Fibroblast of skin of back (primary cell): ENCODE measurements at places on chromosomes 5 and 9.

- peak; percentile 62 for DNase-seq
These were observed 91.1 kb downstream of the ZNF608 start for GRCh38 chr5:124655251-124655917.

DNA sequence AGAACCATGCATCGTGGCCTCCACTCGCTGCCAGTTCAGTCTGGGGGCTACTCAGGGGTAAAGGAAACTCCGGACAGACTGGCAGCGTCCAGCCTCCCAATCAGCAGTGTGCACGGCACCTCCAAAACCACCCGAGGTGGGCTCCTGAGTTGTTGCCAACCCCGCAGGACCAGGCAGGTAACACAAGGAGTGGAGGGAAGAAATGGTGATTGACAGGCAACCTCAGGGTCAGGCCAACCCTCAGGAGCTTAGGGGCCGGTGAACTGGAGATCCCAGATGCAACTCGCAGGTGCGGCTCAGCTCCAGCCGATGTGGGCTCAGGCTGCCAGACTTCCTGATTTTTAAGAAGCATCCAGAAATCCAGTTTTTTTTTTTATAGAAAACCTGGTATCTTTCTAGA is 37.3 kb upstream of the AKNA start:
- DNase-seq = no peak

DNA sequence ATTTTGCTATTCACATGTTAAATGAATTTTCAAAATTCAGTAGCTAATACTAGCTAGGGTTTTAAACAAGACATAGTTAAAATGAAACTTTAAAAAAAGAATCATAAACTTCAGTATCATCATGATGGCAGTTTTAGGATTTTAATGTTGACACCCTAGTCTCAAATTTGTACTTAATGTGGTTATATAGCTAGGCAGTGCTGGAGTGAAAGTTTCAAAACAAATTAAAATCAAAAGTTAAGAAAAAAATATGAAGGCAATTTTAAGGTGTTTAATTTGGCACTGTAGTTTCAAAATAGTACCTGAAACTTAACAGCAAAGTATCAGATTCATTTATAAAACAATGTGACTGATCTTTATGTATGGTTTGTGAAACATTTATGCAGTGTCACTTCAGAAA is 19.3 kb upstream of the CDKN2B start:
- DNase-seq = no peak

DNA sequence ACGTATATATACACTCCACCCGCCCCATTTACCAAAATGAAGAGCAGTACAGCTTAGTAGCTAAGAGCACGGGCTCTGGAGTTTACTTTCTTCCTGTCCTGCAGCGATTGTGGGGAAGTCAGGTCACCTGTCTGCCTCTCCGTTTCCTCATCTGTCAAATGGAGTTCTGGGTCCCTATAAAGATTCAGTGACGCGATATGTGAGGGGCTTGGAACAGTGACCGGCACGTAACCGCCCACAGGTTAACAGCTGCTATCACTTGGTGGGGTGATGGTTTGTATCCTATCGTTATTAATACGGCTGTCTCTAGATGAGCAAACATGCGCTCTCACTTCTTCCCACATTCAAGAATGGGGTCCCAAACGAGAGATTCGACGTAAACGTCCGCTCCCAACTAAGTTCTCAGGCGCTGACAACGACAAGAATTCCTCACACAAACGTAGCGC is 426 bp downstream of the FAM114A2 start:
- DNase-seq = no peak

- DNase-seq = no peak
These were observed 21.7 kb downstream of the XRCC4 start for GRCh38 chr5:83099001-83099400.

- no peak for DNase-seq
These were observed 28.1 kb downstream of the ZNF608 start for GRCh38 chr5:124718380-124718789.

GRCh38 chr5:141904551-141904950 is 19.1 kb upstream of the DELE1 start:
- DNase-seq = no peak

DNA sequence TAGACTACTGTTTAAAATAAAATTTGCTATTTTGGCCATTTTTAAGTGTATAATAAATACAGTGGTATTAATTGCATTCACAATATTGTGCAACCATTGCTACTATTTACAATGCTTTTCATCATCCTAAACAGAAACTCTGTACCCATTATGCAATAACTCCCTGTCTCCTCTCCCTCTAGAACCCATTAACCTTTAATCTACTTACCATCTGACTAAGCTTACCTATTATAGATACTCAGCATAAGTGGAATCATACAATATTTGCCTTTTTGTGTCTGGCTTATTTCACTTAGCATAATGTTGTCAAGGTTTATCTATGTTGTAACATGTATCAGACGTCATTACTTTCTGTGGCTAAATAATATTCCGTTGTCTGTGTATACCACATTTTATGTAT is 25.9 kb downstream of the CD14 start:
- no peak for DNase-seq

GRCh38 chr5:35678661-35679060 is 61.0 kb downstream of the SPEF2 start:
- no peak for DNase-seq

- DNase-seq = no peak
These were observed 18.9 kb upstream of the PDCD6 start for GRCh38 chr5:252546-252945.

- DNase-seq = no peak
These were observed 158.9 kb downstream of the AUH start for GRCh38 chr9:91202736-91203283.

GRCh38 chr5:6517510-6517909 is 68.9 kb downstream of the UBE2QL1 start:
- DNase-seq = no peak

GRCh38 chr5:150058480-150059126 is 27.8 kb downstream of the CSF1R start:
- peak; percentile 97 for DNase-seq

DNA sequence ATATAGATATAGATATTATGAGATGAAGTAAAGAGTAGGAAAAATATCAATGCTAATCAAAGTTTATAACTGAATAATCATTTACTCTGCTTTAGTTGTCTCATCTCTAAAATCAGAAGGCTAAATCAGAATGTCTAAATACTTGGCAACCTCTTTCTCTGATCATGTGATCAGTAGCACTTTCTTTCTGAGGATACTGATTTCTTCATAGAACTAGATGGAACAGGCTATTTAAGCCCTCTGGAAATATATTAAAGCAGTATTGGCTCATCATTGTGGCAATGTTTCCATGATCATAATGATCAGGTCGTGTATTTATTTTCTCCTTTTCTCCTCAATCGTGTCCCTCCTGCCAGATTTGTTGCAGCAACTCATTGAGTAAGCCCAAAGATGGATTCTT is 109.7 kb downstream of the KCNN2 start:
- DNase-seq = no peak

- no peak for DNase-seq
These were observed 407.2 kb downstream of the EFNA5 start for GRCh38 chr5:107263387-107264018.

DNA sequence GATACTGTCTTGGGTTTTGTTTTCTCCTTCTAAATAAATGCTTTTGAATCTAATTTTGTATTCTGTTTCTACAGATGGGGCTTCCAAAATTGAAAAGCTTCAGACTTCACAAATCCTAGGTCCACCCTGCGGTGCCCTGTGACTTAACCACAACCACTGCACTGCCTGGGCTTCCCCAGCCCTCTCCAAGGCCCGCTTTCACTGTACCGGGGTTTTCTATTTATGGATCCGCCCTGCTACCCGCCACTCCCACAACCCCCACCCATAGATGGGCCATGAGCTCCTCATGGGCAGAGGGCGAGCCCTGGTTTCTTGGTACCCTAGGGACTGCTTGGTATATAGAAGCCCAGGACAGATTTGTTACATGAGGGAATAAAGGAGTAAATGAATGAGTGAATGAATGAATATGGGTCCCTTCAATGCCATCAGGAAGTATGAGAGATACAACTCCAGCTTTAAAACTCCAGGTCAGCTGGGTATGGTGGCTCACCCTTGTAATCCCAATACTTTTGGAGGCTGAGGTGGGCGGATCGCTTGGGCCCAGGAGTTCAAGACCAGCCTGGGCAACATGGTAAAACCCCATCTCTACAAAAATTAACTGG is 39.8 kb upstream of the NEK6 start:
- no peak for DNase-seq

DNA sequence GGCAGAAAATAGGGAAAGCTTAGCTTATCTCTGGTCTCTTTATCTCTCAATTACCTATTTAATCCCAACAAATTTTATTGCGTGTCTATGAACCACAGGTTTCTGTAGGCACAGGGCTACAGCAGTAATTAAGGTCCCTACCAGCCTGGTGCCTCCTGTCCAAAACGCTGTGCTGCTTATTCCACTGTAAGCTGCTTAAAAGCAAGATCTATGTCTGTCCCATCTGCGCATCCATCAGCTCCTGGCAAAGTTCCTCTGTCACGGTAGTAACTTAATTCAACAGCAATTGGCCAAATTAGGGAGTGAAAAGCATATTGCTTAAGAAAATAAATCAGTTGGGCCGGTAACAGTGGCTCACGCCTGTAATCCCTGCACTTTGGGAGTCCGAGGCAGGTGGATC is 235.8 kb upstream of the VLDLR start:
- no peak for DNase-seq

- no peak for DNase-seq
These were observed 37.8 kb upstream of the ATP6V1G1 start for GRCh38 chr9:114549697-114550330.

GRCh38 chr9:14051419-14051818 is 262.5 kb downstream of the NFIB start:
- DNase-seq = no peak

DNA sequence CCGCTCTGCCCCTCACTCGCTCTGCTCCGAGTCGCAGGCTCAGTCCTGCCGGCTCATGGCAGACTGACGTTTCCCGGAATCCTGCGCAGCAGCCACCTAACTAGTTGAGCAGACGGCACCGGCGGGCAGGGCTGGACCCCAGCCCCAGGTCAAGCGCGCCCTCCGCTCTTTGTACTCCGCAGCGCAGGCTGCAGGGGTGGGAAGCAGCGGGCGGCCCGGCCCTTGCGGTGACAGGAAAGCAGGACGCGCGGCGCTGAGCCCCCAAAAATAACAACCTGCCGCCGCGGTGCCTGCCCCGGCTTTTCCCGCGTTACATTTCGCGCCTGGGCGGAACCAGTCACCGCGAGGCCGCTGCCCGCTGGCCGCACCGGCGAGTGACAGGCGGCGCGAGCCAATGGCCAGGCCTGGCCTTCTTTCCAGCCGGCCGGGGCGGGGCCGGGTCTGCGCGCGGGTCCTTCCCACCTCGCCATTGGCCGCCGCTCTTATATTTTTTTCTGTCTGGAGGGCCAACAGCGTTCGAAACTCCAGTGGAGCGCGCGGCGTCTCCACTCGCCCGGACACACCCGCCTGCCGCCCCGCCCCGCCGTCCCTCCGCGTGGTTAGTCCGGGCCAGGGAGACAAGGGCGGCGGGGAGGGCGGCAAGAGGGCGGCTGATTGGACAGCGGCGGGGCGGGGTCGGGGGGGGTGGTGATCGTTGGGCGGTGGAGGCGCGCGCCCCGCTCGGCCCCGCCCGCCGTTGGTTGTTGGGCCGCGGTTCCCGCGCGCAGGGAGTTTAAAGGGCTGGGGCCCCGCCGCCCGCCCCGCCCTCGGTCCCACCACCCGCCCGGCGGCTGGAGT is at the start of gene ZNF367:
ZNF367 (minus strand) TSS at position 288 of the 837 bp plus-strand sequence. CDS start 338 bp downstream, outside the sequence.
- DNase-seq = peak; percentile 98

DNA sequence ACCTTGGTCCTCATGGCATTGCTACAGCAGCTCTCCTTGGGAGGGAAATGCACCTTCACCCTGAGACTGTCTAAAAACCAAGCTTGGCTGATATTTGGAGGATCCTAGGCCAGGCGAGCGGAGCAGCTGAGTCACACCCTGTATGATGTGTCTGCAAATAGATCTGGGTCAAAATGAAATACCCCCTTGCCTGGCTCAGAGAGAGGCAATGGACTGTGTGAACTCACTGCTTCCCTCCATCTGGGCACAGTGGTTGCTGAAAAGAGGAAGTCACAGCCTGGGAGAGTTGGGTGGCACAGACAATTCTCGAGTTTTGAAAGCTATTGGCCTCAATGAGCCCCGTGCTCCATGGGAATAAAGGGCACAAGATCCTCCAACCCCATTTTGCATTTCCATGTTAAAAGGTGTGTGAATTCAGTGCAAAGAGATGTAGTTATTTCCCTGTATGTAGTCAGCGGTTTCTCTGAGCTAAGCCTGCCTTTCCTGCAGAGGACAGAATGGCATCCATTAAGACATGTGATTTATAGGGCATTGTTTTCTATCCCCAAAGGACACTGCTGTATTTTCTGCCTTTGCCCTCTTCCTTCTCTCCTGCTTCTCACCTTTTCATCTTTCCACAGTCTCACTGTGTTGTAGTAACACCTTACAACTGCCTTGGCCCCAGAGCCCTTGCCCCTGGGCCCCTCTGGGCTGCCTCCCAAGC is 177.2 kb downstream of the GADD45G start:
- no peak for DNase-seq

- DNase-seq = no peak
These were observed 678 bp upstream of the KIF12 start for GRCh38 chr9:114099669-114100270.

DNA sequence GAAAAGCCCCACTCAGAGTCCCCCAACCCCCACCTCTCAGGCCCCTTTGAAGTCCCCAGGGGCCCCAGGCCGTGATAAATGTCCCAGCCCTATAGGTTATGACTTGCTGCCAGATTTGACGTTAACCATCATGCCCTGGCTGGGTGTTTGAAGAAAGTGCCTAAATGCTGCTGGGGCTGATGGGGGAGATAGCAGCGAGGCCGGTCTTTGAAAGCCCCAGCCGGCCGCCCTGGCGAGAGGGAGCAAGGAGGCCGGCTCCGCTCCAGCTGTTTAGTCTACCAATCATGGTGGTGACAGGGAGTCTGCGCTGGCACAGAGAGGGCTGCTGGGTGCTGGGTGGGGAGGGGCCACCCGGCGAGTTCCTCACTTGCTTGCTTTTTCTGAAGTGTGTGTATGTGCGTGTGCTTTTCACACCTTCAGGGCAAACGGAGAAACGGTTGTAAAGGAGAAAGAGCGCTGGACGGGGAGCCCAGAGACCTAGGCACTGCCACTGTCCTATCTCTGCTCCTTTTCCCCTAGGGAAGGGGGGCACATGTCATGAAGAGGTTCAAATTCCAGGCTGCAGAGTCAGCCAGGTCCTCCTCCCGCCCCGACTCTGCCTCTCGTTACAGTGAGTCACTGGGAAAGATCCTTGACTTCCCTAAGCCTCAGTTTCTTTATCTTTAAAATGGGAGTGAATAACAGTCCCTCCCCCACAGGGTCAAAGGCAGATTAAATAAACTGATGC is 126.1 kb upstream of the HAND1 start:
- DNase-seq = peak; percentile 61

- DNase-seq = no peak
These were observed at the start of gene OGN for GRCh38 chr9:92404042-92404836. Gene OGN (minus strand): TSS chr9:92404578. CDS start chr9:92403407, 1,171 bp downstream.
